ENCODE measurements at places on chromosomes 2 and 18.

- peak; percentile 60 for DNase-seq
These were observed 1.7 kb upstream of the CTDSP1 start for GRCh38 chr2:218397820-218398436.

DNA sequence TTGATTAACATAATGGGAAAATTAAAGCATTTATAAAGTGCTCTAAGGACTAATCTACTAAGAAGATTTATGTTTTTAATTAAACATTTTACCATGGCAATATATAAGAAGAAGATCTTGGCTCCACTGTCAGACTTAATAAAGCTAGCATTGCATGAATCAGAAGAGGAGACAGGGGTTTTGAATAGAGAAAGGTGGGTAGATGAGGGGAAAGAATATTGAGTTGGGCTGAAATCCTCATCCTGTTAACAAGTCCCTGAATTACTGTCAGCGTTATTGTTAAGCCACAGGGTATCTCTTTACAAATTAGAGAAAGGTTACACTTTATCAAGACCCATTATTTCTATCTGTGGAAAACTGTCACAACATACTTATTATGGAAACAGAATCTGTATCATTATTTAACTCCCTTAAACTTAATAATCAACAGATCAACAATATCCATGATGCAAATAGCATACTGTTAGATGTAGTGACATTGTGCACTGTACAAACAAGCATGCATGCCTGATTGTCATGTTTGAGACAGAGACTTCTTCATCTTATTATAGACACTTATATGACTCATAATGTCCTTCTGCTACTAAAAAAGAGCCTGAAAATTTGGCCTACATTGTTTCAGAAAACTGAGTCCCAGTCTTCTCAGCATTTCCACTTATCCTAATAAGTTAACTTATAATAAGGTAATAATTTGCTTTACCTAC is 304.1 kb downstream of the NRXN1 start:
- DNase-seq: no peak

DNA sequence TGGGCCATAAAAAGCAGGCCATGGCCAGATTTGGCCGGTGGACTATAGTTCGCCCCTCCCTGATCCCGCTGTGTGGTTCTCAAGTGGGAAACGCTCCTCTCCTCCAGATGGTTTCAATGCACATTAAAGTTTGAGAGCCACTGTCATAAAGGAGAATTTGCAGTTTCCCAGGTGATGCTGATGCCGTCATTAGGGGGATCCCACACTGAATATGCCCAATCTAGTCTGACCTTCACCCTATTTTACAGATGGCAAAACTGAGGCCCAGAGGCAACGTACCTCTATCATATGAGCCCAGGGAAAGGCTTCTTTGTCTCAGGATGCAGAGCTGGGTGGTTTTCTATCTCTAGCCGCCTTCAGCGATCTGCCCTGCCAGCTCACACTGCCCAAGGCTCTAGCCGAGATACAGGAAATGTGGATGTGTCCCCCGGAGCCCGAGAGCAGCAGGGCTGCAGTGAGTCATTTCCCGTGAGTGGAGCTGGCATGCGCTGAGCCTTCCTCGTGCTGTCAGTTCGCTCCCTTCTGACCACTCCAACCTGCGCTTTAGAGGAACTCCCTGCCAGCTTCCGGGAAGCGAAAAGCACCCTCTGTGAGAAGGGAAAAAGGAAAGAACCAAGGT is 116.2 kb downstream of the SMAD7 start:
- DNase-seq: peak; percentile 65

DNA sequence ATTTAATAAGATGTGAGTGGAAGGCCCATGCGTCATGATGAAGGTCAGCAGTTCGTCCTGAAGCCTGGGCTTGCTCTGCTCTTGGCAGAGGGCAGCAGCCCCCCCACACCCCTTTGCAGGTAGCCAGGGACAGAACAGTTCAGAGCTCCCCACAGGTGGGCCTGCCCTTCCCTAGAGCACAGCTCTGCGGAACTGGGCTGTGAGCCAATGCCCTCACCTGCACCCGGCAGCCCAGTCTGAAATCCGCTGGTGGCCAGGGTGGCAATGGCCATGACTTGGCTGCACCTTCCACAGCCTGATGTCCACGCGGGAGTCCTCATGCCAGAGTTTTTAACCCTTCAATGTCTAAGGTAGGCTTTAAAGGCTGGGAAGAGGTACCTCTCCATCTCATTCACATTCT is 136.7 kb downstream of the ACKR3 start:
- no peak for DNase-seq

GRCh38 chr2:215746887-215747615 is 266.3 kb downstream of the MREG start:
- no peak for DNase-seq

DNA sequence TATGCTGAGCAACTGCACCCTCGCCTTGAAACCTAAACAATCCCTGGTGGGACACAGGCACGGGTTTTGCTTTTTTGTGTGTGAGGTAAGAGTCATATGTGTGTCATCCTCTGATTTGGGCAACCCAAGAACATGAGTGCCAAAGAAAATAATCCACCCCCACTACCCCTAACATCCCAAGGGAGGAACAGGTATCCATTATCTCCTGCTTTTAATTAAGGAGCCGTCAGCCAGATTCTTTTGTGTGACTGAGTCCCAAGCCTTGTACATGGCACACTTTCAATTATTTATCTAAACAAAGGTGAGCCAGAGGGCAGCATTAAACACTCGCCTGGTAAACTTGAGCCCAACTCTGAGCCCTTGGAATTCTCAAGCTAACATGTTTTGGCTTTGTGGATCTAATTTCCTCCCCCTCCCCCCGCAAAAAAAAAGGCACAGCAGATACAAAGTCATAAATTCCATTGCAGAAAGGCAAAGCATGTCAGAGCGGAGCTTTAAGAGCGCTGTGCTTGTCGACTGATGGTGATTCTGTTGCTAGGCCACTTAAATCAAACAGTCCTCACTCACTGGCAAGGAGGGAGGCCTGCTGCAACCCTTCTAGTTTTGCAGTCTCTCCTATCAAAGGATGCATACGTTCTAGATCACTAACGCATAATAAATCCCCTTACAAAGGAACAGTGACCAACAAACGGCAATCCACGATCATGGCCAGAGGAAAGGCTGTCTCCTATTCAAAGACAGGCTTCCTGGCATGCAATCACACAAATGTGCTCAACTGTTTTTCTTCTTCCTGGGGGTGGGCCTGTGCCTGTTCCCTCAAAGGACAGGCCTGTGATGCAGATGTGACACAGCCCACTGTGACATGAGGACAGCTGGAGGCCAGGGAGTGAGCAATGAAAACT is 143.5 kb upstream of the LMAN1 start:
- DNase-seq: no peak

DNA sequence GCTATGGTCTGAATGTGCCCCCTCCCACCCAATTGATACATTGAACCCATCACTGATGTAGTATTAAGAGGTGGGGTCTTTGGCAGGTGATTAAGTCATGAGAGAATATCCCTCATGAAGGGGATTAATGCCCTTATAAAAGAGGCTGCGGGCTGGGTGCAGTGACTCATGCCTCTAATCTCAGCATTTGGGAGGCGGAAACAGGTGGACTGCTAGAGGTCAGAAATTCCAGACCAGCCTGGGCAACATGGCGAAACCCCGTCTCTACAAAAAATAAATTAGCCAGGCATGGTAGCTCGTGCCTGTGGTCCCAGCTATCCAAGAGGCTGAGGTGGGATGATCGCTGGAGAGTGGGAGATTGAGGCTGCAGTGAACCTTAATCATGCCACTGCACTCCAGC is 14.3 kb downstream of the POLR2D start:
- no peak for DNase-seq

DNA sequence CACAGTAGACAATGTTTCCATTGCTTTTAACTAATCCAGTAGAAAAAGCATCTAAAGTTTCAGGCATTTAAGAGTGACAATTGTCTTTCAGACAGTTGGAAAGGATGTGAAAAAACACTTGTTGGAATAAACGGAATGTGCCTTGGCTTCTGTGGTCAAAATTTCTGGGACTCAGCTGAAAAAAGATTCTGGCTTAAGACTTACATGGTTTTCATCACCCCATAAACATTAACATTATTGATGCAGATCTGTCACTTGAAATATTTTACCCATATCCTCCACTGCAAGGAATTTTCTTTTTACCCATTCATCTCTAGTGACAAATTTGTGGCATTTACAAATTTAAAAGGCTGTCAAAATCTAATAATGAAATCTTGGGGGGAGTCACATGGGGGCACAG is 166.0 kb downstream of the SRBD1 start:
- DNase-seq: no peak

- DNase-seq: no peak
These were observed 232.8 kb upstream of the ATP5MC3 start for GRCh38 chr2:175414191-175414881.

GRCh38 chr2:26139269-26140183 is 33.4 kb upstream of the GAREM2 start:
- no peak for DNase-seq

GRCh38 chr2:12102679-12103078 is 356.2 kb downstream of the LPIN1 start:
- DNase-seq: no peak

- DNase-seq: no peak
These were observed 11.8 kb upstream of the KDM3A start for GRCh38 chr2:86429335-86429734.

- no peak for DNase-seq
These were observed 82.4 kb downstream of the TTC32 start for GRCh38 chr2:19819097-19820065.

GRCh38 chr2:197307236-197307932 is 3.2 kb downstream of the ANKRD44 start:
- DNase-seq: no peak

- DNase-seq: no peak
These were observed 13.6 kb downstream of the TMEM185B start for GRCh38 chr2:120209427-120210269.

GRCh38 chr2:168015274-168015953 is 232.0 kb downstream of the STK39 start:
- no peak for DNase-seq

- no peak for DNase-seq
These were observed 46.3 kb upstream of the STAM2 start for GRCh38 chr2:152221839-152222238.

GRCh38 chr2:102155703-102156515 is 13.4 kb downstream of the IL1R1 start:
- no peak for DNase-seq

DNA sequence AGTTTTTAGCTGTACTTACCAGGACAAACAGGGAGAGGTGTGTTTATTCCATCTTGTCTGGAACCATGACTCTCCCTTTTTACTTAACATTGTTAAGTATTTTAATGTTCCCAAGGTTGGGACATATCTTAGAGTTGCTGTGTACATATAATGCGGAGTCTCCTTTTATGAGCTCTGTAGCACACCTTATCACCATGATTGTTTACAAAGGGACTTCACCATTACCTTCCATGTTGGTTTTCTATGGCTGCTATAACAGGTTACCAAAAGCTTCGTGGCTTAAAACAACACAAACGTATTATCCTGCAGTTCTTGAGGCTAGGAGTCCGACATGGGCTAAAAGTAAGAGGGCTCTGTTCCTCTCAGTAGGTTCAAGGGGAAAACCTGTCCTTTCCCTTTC is 164.3 kb downstream of the GALNT1 start:
- no peak for DNase-seq

DNA sequence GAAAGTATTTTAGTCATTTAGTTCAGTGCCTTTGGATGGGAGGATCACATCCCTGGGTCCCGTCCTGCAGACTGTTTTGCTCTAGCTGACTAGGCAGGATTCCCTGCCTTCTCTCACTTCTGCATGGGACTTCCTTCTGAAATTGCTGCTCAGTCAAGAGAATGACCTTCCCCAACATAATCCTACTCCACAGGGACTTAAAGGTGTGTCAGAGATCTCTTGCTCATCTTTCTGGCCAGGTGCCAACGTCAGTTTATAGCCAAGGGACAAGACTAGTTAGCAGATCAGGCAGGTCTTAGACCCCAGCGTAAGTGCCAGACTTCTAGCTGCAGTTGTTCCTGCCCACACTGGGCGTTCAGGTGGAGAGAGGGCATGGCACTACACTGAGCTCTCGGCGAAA is 9.5 kb upstream of the IL1B start:
- DNase-seq: no peak

GRCh38 chr2:54318821-54319220 is 62.8 kb upstream of the TSPYL6 start:
- no peak for DNase-seq

DNA sequence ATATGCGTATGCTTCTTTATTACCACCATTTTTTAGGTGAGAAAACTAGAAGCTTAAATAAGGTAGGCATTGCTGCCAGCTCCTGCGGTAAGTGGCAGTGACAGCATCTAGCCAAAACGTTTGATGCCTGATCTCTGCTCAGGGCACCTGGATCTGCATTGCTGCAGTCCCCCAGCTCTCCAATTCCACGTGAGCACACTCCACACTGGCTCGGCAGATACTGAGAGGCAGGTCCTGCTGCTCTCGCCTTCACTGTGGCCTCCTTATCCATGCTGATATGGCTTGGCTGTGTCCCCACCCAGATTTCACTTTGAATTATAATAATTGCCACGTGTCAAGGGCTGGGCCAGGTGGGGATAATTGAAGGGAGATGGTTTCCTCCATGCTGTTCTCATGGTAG is 160.9 kb downstream of the CTIF start:
- no peak for DNase-seq

- DNase-seq: no peak
These were observed 55.3 kb upstream of the RMDN2 start for GRCh38 chr2:37869771-37870170.

- no peak for DNase-seq
These were observed 231.9 kb downstream of the PLCL1 start for GRCh38 chr2:198036029-198036879.

DNA sequence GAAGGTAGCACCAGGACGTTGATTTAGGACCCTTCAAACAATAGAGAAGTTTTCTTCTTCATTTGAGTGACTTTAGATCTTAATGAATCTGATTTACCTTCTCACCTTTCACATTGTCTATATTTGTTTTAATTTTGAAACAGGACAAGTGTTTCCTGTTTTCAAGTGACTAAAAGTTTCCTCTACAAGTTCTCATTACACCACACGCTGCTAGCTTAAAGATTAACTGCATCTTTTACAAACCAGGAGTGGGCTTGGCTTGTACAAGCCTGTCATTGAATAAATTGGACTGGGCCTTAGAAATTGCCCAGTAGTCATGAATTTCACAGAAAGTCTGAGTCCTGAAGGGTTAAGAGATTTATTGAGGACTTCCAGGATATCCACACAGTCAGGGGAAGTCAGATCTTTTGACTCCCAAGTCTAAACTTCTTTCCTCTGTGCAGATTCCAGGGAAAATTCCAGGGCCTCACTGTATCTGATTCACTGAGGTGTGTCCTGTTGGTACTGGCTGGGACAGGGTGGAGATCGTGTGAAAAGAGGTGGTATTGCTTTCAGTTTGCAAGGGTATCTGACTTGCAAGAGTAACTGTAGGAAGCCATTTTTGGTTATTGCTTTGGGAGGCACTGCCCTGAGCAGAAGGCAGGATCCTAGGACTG is 3.4 kb downstream of the SGPP2 start:
- no peak for DNase-seq

DNA sequence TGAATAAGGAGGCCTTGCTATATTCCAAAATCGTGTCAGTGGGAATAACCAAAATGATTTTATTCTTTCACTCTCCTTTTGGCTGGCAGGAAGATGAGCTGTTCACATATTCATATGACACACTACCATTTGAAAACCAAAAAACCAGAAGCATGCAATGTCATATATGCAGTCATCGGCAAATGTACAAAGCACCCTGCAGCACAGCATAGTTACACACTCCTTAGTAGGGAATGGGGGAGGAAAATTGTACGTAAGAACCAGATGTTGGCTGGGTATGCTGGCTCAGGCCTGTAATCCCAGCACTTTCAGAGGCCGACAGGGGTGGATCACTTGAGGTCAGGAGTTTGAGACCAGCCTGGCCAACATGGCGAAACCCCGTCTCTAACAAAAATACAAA is 176.6 kb downstream of the GFPT1 start:
- DNase-seq: no peak
